Stimulated activated CD8-positive, alpha-beta memory T cell treated with anti-CD3 and anti-CD28 coated beads, Interleukin-4, amount 100 ng/mL, for 48 hours (primary cell): ENCODE measurements at places on chromosomes 12 and 14.

DNA sequence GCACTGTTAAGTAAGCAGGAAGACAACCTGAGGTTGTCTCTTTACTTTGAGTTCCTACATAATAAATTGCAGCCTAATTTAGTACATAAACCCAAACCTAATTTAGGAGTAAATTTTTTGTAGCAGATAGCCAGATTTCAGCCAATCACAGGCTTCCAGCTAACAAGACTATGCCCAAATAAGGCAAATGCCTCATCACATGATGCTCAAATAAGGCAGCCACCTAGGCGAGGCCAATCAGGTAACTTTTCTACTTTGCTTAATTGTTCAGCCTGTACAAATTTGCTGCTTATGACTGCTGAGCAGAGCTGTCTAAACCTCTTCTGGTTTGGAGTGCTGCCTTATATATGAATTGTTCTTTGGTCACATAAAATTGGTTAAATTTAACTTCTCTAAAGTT, 1118.7 kb upstream of the TMEM132C start:
- no peak for DNase-seq

GRCh38 chr12:132280406-132280805, 49.0 kb downstream of the GALNT9 start:
- DNase-seq, result no peak

DNA sequence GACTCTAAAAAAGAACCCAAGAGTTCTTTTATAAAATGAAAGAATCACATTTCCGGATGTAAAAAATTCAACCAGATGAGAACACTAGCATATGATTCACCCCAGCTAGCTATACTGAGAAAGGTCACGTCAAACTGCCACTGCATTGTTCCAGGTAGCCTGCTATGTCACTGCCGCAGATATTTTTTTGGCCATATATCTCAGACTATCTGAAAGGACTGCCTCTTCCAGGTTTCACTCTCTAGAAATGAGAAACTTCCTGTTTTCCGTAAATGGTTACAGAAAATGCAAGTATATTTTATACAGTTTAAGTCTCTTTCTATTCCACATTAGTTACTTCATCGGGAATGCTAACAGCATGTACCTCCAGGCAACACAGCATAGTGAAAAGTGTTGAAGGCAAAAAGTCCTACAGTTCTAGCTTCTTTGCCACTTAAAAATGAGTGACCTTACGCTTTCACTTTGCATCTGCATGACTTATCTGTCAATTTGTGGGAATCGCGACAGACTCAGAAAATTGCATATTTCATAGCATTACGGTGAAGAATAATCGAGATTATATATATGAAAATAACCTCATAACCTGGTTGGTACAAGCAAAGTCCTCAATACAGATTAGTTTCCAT, 105.2 kb downstream of the MED13L start:
- DNase-seq, result peak; percentile 48

DNA sequence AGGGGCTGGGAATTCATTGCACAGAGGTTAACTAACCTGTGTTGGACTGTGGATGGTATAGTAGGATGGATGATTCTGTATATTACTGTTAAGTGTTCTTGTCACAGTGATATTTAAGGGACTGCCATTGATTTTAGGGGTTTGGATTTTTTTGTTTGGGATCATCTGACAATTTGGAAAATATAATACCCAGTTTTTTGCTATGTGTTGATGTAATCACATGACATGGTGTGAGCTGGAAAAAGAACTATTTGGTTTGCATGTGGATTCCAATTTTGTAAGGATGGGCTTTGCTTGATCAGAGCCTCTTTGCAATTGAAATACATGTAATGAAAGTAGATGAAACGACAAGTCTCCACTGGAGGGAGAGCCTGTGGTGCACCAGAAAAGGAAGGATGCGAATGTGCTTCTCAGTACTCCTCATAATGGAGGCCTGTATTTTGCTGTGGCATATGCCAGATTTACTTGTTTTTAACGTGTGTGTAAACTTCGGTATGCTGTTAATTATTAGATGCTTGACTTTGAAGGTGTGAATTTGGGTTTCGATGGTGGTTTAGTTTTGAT, 2.7 kb downstream of the DYRK2 start:
- no peak for DNase-seq

GRCh38 chr12:53618275-53618674, 7.9 kb downstream of the ATF7 start:
- no peak for DNase-seq

DNA sequence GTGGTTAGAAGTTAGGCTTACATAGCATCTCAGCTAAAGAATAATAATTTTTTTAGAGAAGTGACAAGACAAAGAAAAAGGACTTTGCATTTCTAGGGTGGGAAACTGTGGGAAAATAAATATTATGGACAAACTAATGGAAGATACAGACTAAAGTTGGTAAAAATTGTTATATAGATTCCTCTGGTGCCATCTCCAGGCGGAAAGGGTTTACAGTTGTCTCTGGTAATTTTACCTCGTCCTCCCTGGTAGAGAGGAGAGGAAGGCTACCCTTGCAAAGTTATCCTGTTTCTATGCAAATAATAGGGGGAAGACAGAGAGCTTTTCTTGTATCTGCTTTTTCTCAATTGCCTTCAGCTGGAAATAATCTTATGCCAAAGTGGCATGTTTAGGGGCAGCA, 5.2 kb downstream of the OR11G2 start:
- DNase-seq, result no peak

DNA sequence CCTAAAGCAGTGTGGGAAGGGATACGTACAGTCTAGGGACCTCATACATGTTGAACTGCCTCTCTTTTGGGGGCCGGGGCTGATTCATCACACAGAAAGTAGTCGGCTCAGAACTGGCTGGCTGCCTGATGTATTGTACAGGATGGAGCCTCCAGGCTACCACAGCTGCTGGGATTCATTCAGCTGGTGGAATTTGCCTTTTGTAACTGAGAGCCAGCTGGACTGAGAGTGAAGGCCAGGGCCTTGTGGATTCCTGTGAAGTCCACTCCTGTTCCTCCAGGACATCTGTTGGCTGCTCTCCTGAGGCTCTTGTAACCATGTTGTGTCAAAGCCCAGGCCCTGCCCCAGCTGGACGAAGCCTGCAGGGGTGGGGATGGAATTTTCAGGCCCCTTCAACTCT, 116.3 kb upstream of the PRICKLE1 start:
- DNase-seq, result no peak

- DNase-seq, result peak; percentile 73
These were observed 601 bp downstream of the KLC1 start for GRCh38 chr14:103629503-103630121.

DNA sequence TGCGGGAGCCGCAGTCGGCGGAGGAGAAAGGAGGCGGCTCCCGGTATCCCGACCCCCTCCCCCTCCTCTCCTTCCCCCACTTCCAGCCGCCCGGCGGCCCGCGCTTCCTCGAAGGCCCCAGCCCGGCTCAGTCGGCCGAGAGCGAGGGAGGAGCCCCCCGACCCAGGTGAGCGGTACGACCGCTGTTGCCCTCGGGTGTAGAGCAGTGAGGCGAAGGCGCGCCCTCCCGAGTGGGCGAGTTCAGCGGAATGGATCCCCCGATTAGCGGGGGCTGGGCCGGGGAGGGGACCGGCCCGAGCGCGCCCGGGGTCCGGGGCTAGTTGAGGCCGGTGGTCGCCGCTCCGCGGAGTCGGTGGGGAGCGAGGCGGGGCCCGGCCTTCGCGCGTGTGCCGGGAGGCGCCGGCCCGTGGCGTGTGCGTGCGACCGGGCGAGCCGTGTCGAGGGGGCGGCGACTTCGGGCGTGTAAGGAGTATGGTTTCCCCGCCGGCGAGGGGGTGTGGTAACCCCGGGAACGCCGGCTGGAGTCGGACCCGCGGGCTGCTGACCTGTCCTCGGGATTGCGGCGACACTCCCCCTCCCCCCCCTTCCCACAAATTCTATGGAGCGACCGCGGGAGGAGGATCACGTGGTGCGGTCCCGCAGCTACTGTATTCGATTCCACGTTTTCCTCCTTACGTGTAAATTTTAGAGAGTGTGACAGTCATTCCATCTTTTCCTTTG, 501 bp downstream of the RIMKLB start:
- DNase-seq, result peak; percentile 44

DNA sequence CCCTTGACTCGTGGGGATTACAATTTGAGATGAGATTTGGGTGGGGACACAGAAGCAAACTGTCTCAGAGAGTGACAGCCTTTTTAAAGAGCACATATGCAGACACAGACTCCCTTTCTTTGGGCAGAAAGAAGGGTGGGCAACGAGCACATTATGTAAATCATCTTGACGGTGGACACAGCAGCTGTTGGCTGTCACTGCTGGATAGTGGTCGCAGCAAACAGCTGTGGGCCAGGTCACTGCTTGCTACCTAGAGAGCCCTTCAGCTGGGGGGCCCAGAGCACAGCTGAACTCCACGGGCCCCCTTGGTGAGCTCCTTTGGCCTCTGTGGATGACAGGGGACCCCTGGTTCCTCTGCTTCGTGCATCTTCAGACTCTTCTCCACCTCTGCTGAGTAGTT, 23.1 kb downstream of the PPP2R5C start:
- DNase-seq, result no peak

- DNase-seq, result no peak
These were observed 3.2 kb upstream of the GSG1 start for GRCh38 chr12:13106666-13107065.

DNA sequence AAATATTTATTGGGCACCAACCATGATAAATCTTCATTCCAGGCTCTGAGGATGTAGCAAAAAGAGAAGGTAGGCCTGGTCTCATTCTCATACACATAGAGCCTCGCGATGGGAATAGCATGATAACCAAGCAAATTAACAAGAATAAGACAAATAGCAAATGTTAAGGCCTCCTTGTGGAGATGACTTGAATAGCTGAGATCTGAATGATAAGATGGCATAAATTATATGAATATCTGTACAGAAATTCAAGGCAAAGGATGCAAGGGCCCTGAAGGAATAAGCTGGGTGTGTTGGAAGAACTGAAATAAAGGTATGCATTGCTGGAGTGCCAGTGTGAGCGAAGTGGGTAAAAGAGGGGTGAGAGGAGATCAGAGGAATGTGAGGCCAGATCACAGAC, 114.8 kb downstream of the ALX1 start:
- no peak for DNase-seq

GRCh38 chr14:74577948-74578275, 34.1 kb downstream of the LTBP2 start:
- DNase-seq, result no peak

DNA sequence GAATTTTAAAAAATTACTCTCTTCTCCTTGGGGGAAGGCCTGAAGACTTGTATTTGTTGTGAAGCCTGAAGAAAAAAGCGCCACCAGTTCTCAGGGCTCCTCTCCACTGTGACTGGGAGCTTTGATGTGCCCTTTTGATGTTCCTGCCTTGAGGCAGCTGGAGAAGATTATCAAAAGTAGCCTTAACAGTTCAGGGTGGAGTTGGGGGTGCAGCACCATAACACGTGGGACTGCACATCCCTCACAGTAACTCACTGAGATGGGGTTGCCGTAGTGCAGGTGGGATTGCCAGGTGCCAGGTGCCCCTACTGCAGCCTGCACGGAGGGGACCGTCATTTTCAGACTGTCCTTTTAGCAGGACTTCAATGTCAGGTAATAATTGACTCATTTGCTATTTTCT, 474.1 kb downstream of the ETNK1 start:
- DNase-seq, result no peak

DNA sequence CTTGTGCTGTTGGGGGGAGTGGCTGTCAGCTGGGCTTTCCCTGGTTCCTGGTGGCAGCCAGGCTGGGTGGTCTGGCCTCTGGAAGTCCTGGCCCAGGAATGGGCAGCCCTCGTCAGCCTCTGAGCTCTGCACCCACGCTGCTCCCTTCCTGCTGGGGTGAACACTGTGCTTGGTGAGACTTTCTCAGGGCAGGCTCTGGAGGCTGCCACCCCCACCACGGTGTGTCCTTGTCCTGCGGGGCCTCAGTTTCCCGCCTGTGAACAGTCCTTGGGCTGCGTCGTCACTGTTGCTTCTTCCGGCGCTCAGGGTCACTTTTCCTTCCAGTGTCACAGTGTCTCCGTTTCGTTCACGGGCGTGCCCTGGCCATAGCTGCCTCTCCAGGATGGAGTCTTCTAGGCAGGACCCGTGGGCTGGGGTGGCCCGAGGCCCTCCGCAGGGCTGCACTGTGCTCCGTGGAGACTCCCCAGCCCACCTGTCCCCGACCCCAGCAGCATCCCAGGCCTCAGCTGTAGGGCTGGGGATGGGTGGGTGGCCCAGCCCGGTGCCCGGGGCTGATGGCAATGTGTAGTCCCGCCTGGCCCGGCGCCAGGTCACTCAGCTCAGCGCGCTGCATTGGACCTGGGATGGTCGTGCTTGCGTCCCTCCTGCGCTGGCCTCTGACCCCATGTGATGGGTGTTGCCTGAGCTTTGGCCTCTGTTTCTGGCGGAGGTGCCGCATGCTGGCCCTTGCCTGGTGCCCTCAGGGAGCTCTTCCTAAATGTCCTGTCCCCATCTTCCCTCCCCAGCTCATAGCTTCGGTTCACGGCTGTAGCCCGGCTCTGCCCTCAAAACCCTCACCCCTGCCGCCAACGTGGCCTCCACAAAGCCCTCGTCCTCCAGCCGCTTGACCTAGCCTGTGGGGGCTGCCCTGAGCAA, 6.8 kb downstream of the KIF26A start:
- DNase-seq, result no peak
